Kasumi-1 (cell line): ENCODE measurements at places on chromosomes 13 and 19.
A peak's percentile ranks its signal among the peaks of the same experiment; 100 is the strongest.

GRCh38 chr13:96958286-96958891, 35.9 kb downstream of the OXGR1 start:
- peak; percentile 69 for DNase-seq

GRCh38 chr13:29125191-29125933, 305.2 kb downstream of the MTUS2 start:
- DNase-seq = no peak

GRCh38 chr19:39248806-39249205, at the start of gene IFNL4:
Gene IFNL4, minus strand, starts transcription at chr19:39248856.
- DNase-seq = no peak

DNA sequence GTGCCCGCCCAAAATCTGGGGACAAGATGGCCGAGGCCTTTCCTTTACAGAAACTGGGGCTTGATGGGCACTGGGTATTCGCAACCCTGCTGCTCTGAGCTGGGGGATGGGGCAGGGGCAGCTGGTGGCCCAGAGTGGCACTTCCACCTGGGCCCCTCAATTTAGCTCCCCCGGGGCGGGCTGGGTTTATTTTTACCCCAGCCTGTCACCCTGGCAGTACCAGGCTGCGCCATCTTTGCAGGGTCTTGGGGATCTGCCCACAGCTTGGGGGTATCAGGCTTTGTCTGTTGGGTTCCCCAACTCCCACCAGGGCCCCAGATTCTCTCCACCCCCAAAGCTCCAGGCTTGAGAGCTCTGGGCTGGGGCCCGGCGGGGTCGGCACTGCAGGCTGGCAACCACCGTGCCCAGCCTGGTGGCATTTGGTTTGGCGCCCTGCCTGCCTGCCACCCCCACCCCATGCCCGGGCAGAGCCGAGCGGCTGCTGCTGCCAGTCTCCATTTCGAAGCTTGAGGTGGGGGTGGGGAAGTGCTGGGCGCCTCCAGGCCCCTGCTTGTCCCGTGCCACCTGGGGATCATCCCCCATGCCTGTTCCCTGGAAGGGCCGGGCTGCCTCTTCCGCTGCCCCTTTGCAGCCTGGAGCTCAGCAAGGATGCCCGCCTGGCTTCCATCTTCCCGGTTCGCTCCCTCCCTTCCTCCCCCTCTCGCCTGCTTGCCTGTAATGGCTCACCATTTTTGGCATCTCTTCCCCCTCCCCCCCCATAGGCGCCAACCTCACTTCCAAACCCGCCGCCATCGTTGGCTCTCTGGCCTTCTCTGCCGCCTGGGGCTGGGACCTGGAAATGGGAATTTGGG, 11.4 kb downstream of the NFIX start:
- DNase-seq = no peak

- no peak for DNase-seq
Measured at GRCh38 chr19:10742476-10742875, 24.6 kb downstream of the DNM2 start.

GRCh38 chr13:49953560-49953959, 17.4 kb upstream of the SPRYD7 start:
- no peak for DNase-seq

DNA sequence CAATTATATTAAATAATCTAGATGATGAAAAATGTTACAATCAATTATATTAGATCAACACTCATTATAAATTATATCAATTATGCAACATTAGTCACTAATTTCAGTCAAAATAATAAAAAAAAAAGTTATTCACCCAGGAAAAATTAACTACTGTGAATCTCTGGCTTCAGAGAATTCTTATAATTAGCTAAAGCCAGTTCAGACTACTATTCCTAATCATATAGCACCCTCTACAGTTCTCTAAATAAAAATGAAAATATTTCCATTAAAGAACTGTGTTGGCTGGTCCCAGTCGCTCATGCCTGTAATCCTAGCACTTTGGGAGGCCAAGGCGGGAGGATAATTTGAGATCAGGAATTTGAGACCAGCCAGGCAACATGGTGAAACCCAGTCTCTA, 33.0 kb downstream of the XPO4 start:
- peak; percentile 33 for DNase-seq

- DNase-seq = no peak
Measured at GRCh38 chr13:113114511-113115362, 7.9 kb upstream of the F10 start.

DNA sequence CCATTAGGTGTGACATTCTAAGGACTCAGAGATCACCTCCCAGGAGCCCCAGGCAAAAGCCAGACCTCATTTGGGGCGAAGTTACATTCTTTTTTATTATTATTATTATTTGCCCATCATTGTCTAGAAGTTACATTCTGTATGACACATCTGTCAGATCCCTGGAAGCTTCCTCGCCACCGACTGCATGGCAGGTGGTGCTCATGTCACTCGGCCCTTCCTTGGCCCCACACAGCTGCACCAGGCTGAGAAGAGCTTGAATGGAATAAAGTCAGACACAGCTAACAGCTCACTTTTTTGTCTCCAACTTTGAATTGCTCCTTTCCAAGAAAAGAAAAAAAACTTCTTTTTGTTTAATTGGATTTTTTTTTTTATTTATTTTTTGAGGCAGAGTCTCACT, 41.4 kb upstream of the LDLR start:
- DNase-seq = no peak

DNA sequence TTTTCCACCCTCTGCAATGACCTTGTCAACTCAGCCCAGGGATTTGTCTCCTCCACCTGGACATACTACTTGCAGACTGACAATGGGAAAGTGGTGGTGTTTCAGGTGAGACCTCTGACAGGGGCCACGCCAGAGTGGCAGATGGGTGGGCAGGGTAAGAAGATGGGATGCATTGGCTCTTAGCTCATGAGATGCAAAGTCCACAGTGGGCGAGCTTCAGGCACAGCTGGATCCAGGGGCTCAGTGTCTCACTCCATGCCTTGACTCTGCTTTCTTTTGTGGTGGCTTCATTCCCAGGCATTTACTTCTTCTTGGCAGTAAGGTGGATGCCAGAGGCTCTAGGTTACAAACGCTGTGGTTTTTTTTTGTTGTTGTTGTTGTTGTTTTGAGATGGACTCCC, 3.4 kb downstream of the TMEM59L start:
- DNase-seq = no peak

- no peak for DNase-seq
Measured at GRCh38 chr13:49399801-49400472, 43.9 kb downstream of the CAB39L start.

- no peak for DNase-seq
Measured at GRCh38 chr13:19601749-19602725, 31.4 kb upstream of the MPHOSPH8 start.

DNA sequence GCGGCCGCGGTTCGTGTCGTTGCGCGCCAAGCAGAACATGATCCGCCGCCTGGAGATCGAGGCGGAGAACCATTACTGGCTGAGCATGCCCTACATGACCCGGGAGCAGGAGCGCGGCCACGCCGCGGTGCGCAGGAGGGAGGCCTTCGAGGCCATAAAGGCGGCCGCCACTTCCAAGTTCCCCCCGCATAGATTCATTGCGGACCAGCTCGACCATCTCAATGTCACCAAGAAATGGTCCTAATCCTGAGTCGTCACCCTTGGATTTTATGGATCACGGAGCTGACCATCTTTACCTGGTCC, 475 bp downstream of the MRPL57 start:
- DNase-seq = no peak

GRCh38 chr19:49597703-49597974, 6.7 kb downstream of the PRR12 start:
- DNase-seq = no peak

DNA sequence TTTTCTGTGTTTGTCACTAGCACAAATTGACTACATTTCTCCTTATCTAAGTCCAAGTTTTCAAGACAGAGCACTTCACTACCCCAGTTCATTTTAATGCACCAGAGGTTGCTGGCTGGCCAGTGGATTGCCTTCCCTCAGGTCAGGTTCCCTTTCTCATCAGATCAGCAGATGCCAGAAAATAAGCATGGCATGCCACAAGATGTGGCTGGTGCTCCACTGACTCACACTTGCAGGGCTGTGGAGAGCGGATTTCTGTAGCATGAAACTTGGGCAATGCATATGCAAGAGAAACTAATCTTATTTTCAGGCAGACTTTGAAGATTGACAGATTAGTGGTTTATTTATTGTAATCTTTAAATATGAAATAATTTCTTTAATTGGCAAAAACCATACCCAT, 79.5 kb downstream of the RUBCNL start:
- no peak for DNase-seq

- DNase-seq = no peak
Measured at GRCh38 chr19:4538601-4538954, 1.3 kb downstream of the LRG1 start.

DNA sequence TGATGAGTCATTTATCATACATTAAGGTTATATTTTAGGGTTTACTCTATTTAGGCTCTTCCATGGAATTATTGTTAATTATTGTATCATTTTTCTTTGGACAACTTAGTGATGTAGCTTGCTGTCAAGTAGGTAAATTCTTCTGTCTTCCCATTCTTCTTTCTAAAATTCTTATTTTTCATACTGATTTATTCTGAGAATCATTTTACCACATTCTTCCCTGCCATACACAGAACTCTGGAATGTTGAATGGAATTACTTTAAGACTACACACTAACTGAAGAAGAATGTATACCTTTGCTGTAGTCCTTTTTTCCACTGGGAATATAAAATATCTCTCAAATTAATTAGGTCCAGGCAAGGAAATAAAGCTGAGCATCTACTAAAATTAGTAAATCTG, 24.5 kb upstream of the SLC7A1 start:
- DNase-seq = no peak

GRCh38 chr13:70375718-70376117, 267.5 kb upstream of the KLHL1 start:
- no peak for DNase-seq

GRCh38 chr13:41389580-41389979, 67.8 kb upstream of the RGCC start:
- DNase-seq = no peak

- no peak for DNase-seq
Measured at GRCh38 chr13:77760893-77761292, 63.4 kb downstream of the SLAIN1 start.

GRCh38 chr13:31775148-31775547, 35.8 kb downstream of the RXFP2 start:
- DNase-seq = no peak

GRCh38 chr13:110387451-110388107, 80.5 kb downstream of the COL4A2 start:
- DNase-seq = peak; percentile 29

DNA sequence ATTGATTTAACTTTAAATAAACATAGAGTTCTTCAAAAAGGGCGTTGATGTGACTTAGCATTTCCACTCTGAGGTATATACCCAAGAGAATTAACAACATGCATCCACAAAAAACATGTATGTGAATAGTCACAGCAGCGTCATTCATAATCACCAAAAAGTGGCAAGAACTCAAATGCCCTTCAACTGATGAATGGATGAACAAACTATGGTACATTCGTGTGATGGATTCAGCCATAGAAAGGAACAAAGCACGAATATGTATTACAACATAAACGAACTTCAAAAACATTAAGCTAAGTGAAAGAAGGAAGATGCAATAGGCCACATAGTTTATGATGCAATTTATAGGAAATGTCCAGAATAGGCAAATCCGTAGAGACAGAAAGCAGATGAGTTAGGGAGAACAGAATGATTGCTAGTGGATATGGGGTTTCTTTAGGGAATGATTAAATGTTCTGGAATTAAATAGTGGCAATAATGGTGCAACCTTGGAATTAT, 72.3 kb upstream of the UQCRFS1 start:
- DNase-seq = no peak

DNA sequence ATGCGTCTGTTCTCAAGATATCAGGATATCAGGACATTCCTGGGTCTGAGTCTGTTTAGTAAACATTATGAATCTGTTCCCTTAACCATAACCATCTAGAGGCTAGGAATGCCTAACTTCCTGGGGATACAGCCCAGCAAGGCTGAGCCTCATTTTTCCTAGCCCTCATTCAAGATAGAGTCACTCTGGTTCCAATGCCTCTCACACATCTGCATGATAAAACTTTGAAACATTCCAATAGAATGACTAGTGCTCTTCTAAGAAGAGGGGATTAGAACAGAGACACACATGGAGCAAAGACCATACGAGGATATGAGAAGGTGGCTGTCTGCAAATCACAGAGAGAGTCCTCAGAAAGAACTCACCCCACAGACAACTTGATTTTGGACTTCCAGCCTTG, 20.6 kb upstream of the CABP5 start:
- DNase-seq = no peak

DNA sequence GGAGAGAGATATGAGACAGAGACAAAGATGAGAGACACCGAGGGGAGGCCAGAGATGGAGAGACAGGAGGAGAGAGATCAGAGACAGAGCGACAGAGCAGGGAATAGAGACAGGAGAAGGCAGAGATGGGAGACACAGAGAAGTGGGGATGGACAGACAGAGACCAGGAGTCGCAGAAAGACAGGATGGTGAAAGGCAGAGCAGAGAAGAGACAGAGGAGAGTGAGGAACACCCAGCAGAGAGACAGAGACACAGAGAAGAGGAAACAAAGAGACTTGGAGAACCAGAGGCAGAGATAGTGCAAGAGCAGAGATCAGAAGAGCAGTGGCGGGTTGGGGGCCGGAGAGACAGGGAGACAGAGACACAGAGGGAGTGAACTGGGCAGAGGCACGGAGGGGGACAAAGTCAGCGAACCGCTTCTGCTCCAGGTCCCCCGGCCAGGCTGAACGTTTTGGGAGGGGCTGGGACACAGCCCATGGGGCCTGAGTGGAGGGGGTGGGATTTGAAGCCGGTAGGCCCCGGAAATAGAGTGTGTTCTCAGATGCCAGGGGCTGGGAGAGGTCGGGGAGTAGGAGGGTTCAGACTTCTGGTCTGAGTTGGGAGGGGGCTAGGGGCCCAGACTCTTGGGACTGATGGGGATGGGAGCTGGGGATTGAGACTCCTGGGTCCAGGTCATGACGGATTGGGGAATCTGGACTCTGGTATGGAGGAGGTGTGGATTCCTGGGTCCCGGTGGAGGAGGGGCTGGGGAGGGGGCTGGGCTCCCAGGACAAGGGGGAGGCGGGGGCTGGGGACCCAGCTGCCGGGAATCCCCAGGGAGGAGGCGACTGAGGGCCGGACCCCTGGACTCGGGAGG, 654 bp downstream of the ZNF579 start:
- peak; percentile 41 for DNase-seq

DNA sequence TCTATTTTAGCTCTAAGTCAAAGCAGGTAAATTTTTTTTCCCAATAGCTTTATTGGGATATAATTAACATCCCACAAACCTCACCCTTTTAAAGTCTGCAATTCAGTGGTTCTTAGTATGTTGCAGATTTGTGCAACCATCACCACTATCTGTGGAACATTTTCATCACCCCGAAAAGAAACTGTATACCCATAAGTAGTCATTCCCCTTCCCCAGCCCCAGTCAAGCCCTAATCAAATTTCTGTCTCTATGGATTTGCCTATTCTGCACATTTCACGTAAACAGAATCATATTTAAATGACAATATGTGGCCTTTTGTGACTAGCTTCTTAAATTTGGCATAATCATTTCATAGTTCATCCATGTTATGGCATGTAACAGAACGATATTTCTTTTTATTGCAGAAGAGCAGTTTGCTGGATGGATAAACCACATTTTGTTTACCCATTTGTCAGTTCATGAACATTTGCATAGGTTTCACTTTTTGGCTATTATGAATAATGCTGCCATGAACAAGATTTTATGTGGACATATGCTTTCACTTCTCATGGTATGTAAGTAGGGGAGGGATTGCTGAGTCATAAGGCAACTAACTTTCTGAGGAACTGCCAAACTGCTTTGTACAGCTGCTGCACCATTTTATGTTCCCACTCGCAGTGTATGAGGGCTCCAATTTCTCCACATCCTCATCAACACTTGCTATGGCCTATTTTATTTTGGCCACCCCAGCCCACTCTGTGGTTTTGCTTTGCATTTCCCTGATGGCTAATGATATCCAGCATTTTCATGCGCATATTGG, 10.9 kb downstream of the SLC46A3 start:
- no peak for DNase-seq
